Activated CD4-positive, alpha-beta T cell treated with anti-CD3 and anti-CD28 coated beads, Interleukin-10, Interleukin-2, amounts not matched to agents 100 ng/mL and 50 ng/mL, durations not matched to agents 16 hours and 8 hours (primary cell): ENCODE measurements at places on chromosomes 11 and 22.

- DNase-seq = no peak
These were observed 46.2 kb downstream of the BLID start for GRCh38 chr11:122069707-122070360.

GRCh38 chr22:49776891-49777290, 50.8 kb downstream of the BRD1 start:
- no peak for DNase-seq

DNA sequence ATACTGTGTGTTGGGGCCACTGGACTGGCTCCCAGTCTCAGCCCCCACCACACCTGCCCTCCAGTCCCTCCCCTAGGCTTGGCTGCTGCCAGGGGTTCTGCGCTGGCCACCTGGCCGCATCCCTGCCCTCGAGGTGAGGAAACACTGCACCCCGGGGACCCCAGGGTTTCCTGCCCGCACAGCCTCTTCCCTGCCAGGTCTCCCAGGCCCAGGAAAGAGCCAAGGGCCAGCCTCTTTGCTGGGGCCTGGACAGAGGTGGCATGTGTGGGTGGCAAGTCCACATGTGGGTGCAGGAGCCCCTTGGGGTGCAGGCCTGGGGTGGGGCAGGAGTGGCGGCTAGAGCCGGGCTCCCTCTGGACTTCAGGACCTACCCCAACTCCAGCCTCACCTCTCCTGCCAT, 2.5 kb downstream of the EPS8L2 start:
- no peak for DNase-seq

- DNase-seq = peak; percentile 16
These were observed 22.1 kb upstream of the BDNF start for GRCh38 chr11:27722117-27722952.

- DNase-seq = no peak
These were observed 640.8 kb downstream of the FAM181B start for GRCh38 chr11:82092904-82093303.

GRCh38 chr22:39446239-39446721, 10.5 kb upstream of the MGAT3 start:
- DNase-seq = no peak

- DNase-seq = peak; percentile 90
These were observed 49.0 kb downstream of the OR4D9 start for GRCh38 chr11:59560290-59560701.

GRCh38 chr11:69943506-69943905, 124.3 kb upstream of the FGF3 start:
- no peak for DNase-seq

GRCh38 chr22:47201996-47202818, 439.8 kb downstream of the TBC1D22A start:
- DNase-seq = no peak

DNA sequence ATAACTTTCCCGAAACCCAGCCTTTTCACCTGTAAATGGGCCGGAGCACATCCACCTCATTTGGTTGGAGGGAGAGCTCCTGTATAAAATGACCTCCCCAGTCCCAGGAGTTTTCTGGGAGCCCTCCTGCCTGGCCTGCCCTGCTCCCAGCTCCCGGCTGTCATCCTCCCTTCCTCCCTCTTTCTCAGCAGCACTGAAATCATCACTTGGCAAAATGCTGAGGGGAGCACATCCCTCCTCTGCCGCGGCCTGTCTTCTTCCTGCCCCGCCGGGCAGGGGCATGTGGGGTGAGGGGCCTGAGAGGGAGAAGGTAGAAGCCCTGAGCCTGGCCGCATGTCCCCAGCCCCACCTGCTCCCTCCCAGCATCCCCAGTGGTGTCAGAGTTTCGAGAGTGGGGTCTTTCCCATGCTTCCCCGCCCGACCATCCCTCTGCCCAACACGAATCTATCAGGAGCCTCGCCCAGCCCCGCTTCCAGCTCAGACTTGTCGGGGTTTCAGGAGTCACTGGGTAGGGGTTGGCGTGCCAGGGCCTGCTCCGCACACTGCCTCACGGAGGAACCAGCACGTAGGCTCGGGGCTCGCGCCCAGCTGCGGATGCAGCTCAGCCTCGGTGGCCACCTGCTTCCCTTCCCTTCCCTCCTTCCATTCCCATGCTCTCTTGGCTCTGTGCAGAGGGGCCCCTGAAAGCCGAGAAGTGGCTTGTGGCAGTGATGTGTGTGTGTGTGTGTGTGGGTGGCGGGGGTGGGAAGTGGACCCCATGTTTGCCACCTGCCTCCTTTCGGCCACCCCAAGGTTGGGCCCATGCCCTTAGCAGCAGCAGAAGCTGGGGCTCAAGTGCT, 37.1 kb downstream of the NECTIN1 start:
- no peak for DNase-seq

GRCh38 chr22:30001459-30001858, 78.8 kb upstream of the HORMAD2 start:
- no peak for DNase-seq

- DNase-seq = no peak
These were observed 305.3 kb downstream of the ETS1 start for GRCh38 chr11:128282053-128282452.

DNA sequence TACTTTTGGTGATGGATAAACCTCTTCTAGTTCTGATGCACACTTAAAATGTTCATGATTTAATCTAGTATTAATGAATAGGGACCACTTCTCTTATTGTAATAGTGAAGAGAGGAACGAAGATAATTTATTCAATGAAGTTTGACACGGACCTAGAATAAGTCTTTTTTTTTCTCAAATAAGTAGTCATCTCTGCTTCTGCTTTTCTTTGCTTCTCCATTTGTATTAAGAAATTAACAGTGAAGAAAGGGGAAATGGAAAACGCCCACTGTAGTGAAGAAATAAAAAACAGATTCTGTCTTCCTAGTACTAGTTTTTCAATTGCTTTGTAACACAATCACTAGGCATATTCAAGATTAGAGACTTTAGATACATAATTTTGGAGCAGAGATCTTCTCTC, 73.0 kb downstream of the CD44 start:
- DNase-seq = no peak
